AG04450 (cell line): ENCODE measurements at places on chromosomes 4 and X. TPM values are rescaled to one million over a fixed set of nuclear protein-coding genes. Genes with fewer than 3 reads are reported as not detected.

Gene FAM47A
- not detected in 2 replicates for polyA plus RNA-seq

Gene GC
- polyA plus RNA-seq, result not detected in 2 replicates

Gene FGF16
- not detected in 2 replicates for polyA plus RNA-seq

Gene ADGRL3
- 0.22 and 0.35 TPM in 2 replicates for polyA plus RNA-seq

Gene PPM1K
- polyA plus RNA-seq, result 7.8 and 9.6 TPM in 2 replicates

Gene ADH1A
- not detected in 2 replicates for polyA plus RNA-seq

Gene AWAT2
- not detected in 2 replicates for polyA plus RNA-seq

Gene ADH1B
- 26.1 and 29.1 TPM in 2 replicates for polyA plus RNA-seq

Gene PNMA6F
- not detected in 2 replicates for polyA plus RNA-seq

Gene NCAPG
- polyA plus RNA-seq, result 5.3 and 9.1 TPM in 2 replicates

Gene C4orf50
- not detected in 2 replicates for polyA plus RNA-seq

Gene SLC9B2
- 7.5 and 10.1 TPM in 2 replicates for polyA plus RNA-seq

Gene TLR6
- 2.8 and 3.7 TPM in 2 replicates for polyA plus RNA-seq

Gene CITED1
- 0.12 and 0.16 TPM in 2 replicates for polyA plus RNA-seq
